PC-3 (cell line): ENCODE measurements at places on chromosomes 12 and 14. TPM values are rescaled to one million over a fixed set of nuclear protein-coding genes. Genes with fewer than 3 reads are reported as not detected.
A peak's percentile ranks its signal among the peaks of the same experiment; 100 is the strongest.

DNA sequence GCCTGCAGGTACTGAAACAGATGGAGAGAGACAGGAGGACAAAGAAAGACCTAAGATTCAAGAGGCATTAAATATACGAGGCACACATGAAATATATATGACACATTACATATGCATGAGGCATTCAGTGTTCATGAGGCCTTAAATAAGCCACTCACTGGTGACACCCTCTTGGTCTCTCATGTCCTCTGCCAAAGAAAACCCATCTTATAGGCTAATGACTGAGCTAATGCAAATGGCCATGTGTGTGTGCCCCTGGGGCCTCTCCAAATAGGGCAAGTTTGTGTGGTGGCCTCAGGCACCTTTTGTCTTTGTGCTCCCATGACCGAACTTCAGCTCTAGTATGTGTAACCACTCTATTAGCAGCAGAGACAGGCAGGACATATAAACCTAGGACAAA is 18.8 kb downstream of the COQ6 start:
- DNase-seq: no peak

- no peak for DNase-seq
Measured at GRCh38 chr12:106119301-106119700, 19.5 kb downstream of the NUAK1 start.

DNA sequence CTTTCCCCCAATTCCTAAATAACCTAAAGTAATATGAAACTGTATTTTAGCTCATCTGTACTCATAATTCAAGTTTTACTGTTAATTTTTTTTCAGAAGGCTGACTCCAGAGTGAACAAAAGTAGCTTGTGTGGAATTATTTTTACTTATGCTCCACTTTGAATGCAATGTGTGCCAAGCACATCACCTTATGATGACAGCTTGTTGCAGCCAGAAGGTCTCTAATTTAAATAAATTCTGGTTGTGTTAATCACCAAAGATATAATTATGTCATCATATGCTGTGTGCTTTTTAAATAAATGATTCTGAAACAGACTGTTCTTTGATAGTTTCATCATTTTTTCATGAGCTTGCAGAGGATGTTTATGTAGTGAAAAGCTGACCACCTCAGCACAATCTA is 283.1 kb downstream of the TMEM117 start:
- no peak for DNase-seq

GRCh38 chr14:104560586-104560945 is 19.0 kb upstream of the C14orf180 start:
- no peak for DNase-seq

DNA sequence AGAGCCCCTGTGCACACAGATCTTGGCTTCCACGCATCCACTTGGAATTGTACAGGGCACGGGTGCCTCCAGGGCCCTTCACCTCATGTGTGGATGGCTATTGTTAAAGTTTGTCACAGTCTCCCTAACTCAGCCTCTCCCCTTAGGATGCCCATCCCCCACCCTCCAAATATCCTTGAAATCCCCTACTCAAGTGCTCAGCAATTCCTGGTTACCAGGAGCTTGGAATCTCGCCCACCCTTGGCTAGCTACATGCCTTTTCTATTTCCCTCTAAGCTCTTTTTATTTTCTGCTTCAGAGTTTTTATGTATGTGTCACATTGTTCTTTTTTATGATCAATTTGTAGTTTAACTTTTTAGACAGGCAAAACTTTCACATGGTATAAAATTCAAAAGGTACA is 13.0 kb upstream of the NR1H4 start:
- DNase-seq: no peak

DNA sequence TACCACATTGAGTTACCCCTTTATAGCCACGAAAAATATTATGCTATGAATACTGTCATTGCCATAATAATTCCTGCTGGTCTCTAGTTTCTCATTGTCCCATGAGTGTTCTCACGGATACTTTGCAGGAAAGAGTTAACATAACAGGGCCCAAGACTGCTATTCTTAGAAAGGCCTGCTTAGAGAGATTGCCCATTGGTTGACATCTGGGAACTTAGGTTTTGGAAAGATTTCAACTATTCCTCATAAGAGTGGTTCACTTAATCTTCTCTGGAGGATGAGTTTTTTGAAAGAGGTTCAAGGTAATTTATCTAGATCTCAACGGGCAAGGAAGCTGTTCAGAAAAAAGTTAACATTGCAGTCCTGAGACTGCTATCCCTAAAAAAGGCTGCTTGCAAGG is 18.4 kb upstream of the PRPF39 start:
- no peak for DNase-seq

DNA sequence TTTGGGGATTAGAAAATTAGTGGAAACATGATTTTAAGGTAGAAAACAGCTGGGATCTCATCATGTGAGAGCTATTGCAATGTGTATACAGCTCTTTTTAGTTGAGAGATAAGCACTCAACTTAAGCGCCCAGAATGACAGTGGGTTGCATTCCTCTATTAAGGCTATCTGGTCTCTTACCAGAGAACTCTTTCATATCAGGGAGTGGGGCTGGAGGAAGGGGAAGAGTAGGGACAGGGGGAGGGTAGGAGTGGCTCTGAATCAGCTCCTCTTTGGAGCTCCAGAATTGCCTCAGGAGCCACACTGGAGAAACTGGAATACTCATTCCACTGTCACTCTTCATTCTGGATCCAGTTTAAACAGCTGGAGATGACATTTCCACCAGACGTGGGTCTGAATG is 9.2 kb upstream of the PLEKHG3 start:
- peak; percentile 52 for DNase-seq

DNA sequence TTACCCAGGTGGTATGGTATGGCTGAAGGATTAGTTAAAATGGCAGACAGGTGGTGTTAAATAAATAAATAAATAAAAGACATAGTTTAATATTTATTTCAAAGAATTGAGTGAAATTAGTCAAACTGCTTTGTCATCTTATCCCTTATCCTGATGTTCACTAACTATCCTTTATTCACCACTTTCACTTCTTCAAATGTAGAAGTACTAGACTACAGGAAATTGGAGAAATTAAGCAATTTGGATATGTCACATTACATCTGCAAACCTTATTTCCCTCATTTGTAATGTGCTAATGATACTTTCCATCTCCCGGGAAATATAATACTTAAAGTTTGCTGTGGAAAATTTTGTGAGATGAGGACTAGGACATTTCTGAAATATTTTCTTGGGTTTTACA is 1195.7 kb downstream of the LRFN5 start:
- DNase-seq: no peak

- DNase-seq: no peak
Measured at GRCh38 chr14:23015618-23016017, 5.7 kb upstream of the C14orf93 start.

DNA sequence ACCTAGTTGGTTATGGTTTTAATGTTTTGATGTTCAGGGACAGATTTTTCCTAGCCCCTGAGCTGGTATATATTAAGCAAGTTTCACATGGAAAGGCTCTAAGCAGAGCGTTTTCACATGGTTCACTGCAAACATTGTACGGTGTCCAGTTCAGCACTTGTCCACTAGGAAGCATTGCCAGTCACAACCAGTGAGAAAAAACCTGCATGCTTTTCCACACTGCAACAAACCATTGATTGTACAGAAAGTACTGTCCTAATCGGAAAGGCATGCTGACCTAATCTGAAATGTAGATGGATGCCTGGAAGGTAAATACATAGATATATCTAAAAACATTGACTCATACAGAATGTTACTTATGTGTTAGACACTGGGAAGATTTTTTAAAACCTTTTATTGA is 25.0 kb upstream of the NPAS3 start:
- DNase-seq: peak; percentile 89

GRCh38 chr14:67411820-67412421 is at the start of gene PLEK2:
TSS of gene PLEK2 (minus strand) at chr14:67412165. CDS start at chr14:67412059, 106 bp downstream.
- peak; percentile 86 for DNase-seq

DNA sequence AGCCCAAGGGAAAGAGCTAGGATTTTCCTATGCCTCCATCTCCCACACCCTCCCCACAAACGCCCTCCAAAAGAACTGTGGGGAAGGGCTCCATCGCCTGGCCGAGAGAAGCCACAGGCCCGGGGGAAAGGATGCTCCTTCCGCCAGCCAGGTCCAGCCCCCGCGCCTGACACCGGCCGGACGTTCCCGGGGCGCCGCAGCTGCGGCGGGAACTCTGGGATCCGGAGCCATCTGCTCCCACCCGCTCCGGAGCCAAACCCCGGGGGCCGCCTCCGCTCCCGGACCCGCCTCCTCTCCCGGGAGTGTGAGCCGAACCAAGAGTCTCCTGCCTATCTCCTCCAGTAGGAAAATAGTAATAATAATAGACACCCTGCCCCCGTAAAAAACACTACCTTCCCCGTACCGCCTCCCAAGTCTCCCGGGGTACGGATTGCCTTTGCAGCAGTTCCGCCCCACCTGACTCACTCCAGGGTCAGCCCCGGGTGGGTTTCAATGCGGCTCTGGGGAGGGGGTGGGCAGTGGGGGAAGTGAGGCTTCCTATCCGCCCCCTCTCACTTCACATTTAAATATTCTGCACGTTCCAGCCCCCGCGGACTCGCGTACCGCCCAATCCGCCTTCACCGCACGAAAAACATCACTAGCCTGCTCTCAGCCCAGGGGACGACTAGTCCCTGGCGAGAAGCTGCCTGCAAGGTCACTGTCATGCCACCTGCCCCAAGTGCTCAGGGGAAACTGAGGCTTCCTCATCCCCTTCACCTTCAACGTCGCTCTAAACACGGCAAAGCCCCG is 2.4 kb downstream of the AGAP2 start:
- DNase-seq: peak; percentile 45

GRCh38 chr14:31703056-31703455 is 141.9 kb downstream of the NUBPL start:
- no peak for DNase-seq

- peak; percentile 89 for DNase-seq
Measured at GRCh38 chr12:107402041-107403022, 283.3 kb upstream of the PWP1 start.

DNA sequence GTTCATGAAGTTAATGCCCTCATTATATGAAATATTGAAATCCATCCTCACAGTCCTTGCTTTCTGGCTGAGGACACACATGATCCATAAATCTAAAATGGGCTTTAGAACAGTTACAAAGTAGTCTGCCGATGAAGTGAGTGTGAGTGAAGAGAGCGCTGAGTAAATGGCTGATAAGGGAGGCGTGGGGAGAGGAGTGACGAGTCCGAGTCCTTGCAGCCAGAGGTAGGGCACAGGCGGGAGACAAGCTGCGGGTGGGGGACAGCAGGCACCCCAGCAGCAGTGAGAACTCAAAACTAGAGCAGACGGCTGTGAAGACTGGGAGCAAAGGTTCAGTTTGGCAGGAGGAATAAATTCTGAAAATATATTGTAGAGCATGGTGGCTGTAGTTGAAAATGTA is 140.1 kb upstream of the ATP2B1 start:
- no peak for DNase-seq

GRCh38 chr12:132205271-132206045 is 61.2 kb downstream of the NOC4L start:
- DNase-seq: no peak

DNA sequence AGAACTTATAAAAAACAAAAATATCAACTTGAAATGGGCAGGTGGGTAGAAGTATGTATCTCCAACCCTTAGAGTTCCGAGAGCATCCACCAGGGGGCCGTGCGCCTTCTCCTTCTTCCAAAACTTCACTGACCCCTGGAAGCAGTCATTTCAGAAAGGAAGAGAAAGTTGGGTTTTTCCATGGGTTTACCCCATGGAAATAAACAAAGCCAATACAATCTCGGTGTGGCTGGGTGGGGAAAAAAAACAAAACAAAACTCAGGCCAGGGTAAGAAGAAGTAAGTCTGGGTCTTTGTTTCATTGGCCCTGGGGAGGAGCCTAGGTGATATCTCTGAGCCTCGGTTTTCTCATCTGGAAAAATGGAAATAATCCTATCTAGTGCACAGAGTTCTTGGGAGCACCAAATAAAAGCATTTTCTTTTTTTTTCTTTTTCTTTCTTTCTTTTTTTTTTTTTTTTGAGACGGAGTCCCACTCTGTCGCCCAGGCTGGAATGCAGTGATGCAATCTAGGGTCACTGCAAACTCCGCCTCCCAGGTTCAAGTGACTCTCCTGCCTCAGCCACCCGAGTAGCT is 33.6 kb upstream of the HNF1A start:
- DNase-seq: peak; percentile 72

- no peak for DNase-seq
Measured at GRCh38 chr12:43883748-43884147, 47.9 kb downstream of the TMEM117 start.

GRCh38 chr12:120584343-120585149 is 3.3 kb upstream of the POP5 start:
- peak; percentile 77 for DNase-seq

- DNase-seq: no peak
Measured at GRCh38 chr12:2759733-2760132, 35.0 kb upstream of the FKBP4 start.

DNA sequence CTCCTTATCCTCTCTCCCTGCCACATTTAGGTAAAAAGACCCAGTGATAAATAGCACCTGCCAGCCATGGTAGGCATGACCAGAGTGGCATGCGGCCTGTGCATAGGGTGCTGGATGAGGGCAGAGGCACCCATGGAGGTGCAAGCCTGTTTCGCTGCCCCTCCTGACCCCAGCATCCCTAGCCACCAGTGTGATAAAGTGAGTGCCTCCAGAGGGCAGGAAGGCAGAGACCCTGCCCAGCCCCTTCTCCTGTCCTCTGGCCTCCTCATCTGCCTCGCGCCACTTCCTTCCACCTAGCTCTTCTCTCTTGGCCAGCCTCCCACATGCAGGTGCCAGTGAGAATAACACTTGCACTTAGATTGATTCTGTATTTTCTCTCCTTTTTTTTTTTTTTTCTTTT is 108.3 kb upstream of the FUT8 start:
- no peak for DNase-seq

GRCh38 chr14:74255281-74255680 is 16.0 kb downstream of the VSX2 start:
- DNase-seq: no peak

DNA sequence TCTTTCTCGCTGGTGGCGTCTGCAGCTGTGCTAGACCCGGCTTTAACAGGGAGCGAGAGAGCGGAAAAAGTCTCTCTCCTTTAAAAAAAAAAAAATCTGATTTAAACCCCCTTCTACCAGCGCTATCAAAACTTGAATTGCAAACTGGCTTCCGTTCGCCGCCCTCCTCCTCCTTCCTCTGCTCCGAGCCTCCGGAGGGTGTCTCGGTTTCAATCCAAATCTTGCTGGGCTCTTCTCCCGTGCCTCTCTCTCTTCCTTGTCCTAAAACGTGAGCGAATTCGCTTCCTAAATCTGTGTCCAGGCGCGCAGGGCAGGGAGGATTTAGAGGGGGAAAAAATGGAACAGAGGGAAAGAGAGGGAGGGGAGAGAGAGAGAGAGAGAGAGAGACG is 272 bp downstream of the TBX3 start:
- no peak for DNase-seq

PLEKHD1 gene
- 0.15 and 0.35 TPM in 2 replicates for total RNA-seq

RPS6KA5 gene
- total RNA-seq: 8.6 and 10.7 TPM in 2 replicates

MSRB3 gene
- 4.5 and 5.9 TPM in 2 replicates for total RNA-seq

CD69 gene
- total RNA-seq: 0.75 TPM in 1 of 2 replicates, not detected in the other

MMP14 gene
- total RNA-seq: 80.4 and 85.0 TPM in 2 replicates

PTPN11 gene
- total RNA-seq: 121 and 137 TPM in 2 replicates

DDIT3 gene
- 27.4 and 33.1 TPM in 2 replicates for total RNA-seq

SAMD15 gene
- total RNA-seq: 1.2 and 6.2 TPM in 2 replicates

PROX2 gene
- total RNA-seq: not detected in 2 replicates

CPNE6 gene
- total RNA-seq: not detected in 2 replicates
